ENCODE measurements at places on chromosomes 4 and X. TPM values are rescaled to one million over a fixed set of nuclear protein-coding genes. Genes with fewer than 3 reads are reported as not detected.

Gene CSN1S1
- total RNA-seq: not detected

DNA sequence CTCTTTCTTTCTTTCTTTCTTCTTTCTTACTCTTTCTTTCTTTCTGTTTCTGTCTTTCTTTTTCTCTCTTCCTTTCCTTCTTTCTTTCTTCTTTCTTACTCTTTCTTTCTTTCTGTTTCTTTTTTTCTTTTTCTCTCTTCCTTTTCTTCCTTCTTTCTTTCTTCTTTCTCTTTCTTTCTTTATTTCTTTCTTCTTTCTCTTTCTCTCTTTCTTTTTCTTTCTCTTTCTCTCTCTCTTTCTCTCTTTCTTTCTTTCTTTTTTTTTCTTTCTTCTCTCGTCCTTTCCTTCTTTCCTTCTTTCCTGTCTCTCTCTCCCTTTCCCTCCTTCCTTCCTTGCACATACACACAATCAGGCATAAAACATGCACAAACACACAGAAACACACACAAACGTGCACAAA lies 79.3 kb upstream of the SHOX start:
- no peaks in the 10 kb centered on the region for H3K36me3 ChIP-seq
- no peak overlapping the region for H3K4me3 ChIP-seq

Gene GNRHR
- total RNA-seq: not detected

- peaks cover 4% of the 10 kb centered on the region for H3K4me1 ChIP-seq
- no peak overlapping the region for H3K27ac ChIP-seq
- no peaks in the 10 kb centered on the region for H3K36me3 ChIP-seq
- no peak for DNase-seq
- no peak overlapping the region for H3K4me3 ChIP-seq
These were observed 22.4 kb downstream of the FAM53A start for GRCh38 chr4:1661695-1662094.

Gene ZAR1
- 0.87 TPM for total RNA-seq

Gene CCDC149
- 4.8 TPM for total RNA-seq

Gene PAGE2B
- 0.92 TPM for total RNA-seq
